ENCODE measurements at places on chromosomes 11 and 22. TPM values are rescaled to one million over a fixed set of nuclear protein-coding genes. Genes with fewer than 3 reads are reported as not detected.

SMTNL1 gene
- not detected for total RNA-seq

MS4A14 gene
- not detected for total RNA-seq

EMID1 gene
- total RNA-seq: 3.1 TPM

IMMP1L gene
- total RNA-seq: 41.9 TPM

NXPE1 gene
- total RNA-seq: not detected

LRRC56 gene
- total RNA-seq: 5.0 TPM
